EL (cell line): ENCODE measurements at places on chromosomes 2 and 18.

GRCh38 chr2:123165616-123166015 lies 859.5 kb upstream of the CNTNAP5 start:
- DNase-seq: no peak

- DNase-seq: no peak
These were observed 63.4 kb upstream of the GPC1 start for GRCh38 chr2:240372101-240372500.

- DNase-seq: no peak
These were observed 20.8 kb downstream of the SLC38A11 start for GRCh38 chr2:164934401-164935117.

- no peak for DNase-seq
These were observed 58.2 kb downstream of the LONRF2 start for GRCh38 chr2:100264121-100264520.

GRCh38 chr2:46094689-46095088 lies 202.5 kb upstream of the EPAS1 start:
- DNase-seq: no peak

GRCh38 chr2:38754049-38754448 lies 2.9 kb upstream of the SRSF7 start:
- DNase-seq: no peak

DNA sequence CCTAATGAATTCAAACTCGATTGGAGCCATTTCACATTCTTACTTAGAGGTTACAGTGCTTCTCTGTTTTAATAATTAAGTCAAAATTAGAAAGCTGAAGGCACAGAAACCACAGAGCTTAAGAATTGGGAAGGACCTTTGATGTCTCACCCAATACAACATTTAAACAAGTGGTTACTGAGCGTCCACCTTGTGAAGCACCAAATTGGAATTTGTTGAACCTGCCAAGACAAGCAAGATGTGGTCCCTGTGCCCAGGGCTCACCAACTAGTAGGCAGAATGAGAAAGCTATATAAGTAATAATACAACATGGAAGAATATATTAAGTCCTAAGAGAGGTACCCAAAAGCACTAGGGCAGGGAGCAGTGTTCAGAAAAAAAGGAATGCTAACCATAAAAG lies 64.5 kb upstream of the NPAS2 start:
- peak; percentile 52 for DNase-seq

- DNase-seq: no peak
These were observed 99.5 kb upstream of the APCDD1 start for GRCh38 chr18:10354890-10355289.

DNA sequence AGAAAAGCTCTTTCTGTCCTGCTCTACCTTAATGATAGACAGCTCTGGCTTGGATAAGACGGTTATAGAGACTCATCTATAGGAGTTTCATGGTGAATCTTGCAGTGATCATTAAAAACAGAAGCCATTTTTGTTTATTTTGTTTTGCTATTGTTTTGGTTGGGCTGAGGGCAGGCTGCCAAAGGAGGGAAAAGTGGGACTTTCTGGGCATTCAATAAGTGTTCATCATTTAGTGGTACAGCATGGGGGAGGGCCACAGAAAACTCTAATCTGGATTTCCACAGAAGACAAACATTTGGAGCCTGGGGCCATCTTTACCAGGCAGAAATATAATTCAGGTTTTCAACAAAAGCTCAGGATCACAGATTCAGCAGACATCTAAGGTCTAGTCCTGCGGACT lies 62.4 kb upstream of the EFEMP1 start:
- DNase-seq: no peak

DNA sequence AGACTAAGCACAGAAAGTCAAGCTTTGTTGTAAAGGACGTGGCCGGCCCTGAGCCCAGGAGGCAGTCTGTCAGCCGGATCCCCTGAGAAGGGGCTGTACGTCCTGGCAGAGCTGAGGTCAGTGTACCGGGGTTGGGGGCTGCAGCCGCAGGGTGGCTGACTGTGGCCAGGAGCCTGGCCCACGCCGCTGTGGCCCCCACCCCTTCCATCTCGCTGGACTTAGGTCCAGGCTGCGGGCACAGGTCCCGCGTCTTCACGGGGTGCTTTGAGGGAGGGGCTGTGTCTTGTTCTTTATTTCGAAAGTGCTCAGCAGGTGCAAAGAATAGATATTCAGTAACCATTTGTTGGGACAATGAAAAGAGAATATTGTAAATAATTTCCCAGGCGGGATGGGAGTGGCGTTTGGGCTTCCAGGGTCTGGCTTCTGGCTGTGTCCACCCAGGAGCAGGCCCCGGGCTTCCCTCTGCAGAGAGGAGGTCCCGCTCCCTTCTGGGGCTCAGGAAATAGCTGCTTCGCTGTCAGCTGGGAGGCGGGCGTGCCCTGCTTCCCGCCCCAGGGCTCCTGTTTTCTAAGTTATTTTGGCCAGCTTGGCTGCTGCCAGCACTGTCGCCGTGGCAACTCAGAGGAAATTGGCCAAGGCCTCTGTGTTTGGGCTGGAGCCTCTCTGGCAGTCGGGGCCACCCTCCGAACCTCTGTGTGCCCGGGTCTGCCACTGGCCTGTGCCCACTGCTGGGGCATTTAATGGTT lies 7.4 kb downstream of the NFATC1 start:
- no peak for DNase-seq

GRCh38 chr2:24818721-24819167 lies 25.5 kb downstream of the CENPO start:
- DNase-seq: peak; percentile 37

DNA sequence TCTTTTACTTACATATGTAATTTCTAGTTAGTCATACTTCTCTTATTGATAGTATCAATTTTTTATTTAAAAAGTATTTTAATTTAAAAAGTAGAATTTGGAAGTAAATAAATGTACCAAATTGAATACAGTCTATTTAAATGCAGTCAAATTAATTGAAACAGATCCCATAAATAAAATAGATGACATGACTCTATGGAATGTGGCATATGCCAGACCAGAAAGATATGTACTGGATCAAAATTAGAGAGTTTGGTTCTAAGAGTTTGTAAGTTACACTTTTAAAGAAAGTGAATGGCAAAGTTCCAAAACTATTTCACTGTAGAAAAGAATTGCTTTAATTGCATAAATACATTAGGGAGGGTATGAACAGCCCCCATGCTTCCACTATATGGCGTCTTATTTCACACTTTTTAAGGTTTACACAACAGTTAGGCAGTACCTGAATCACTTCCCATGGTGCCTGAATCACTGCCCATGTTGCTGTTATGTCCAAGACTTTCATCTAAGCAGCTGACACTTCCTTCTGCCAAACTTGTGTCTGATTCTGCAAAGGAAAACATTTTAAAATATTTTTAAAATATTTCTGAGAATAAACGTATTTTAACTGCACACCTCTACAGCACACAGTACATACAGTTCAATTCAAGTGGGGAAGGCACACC lies 25.2 kb downstream of the IFIH1 start:
- DNase-seq: no peak

- DNase-seq: peak; percentile 18
These were observed 152.8 kb downstream of the FHOD3 start for GRCh38 chr18:36450264-36450663.

GRCh38 chr2:147806846-147807245 lies 38.0 kb upstream of the ACVR2A start:
- DNase-seq: peak; percentile 45

DNA sequence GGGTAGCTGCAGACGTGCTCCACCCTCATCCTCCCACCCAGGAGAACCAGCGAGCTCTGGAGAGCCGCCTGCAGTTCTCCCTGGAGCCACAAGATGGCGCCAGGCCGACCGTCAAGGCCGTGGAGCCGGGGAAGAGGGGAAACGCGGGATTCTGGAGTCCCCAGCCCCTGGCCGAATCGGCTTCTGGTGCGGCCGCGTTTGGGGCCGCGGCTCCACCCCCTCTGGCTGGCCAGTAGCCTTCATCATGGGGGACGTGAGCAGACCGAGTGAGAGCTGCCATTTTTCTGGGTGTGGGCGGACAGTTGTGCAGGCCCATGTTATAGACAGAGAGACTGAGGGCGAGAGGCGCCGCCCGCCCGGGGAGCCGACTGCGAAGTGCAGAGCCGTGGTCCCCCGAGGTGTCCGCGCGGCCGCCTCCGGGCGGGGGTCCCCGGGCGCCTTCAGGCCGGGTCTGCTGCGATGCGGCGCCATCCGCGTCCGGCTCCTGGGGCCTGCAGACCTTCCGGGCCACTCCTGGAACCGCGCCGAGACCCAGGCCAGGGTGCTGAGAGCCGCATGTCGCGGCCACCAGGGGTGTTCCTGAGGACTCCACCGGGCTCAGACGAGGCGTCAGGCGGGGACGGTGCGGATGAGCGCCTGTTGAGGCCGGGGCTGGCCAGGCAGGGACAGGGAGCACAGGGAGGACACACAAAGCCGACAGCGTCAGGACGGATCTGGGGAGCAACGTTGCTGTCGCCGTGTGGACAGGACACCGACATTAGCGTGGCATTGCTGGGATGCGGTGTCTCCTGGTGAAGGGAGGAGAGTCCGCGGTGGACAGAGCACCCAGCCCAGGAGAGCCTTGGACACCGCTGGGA lies 418.2 kb upstream of the HS6ST1 start:
- DNase-seq: peak; percentile 51

DNA sequence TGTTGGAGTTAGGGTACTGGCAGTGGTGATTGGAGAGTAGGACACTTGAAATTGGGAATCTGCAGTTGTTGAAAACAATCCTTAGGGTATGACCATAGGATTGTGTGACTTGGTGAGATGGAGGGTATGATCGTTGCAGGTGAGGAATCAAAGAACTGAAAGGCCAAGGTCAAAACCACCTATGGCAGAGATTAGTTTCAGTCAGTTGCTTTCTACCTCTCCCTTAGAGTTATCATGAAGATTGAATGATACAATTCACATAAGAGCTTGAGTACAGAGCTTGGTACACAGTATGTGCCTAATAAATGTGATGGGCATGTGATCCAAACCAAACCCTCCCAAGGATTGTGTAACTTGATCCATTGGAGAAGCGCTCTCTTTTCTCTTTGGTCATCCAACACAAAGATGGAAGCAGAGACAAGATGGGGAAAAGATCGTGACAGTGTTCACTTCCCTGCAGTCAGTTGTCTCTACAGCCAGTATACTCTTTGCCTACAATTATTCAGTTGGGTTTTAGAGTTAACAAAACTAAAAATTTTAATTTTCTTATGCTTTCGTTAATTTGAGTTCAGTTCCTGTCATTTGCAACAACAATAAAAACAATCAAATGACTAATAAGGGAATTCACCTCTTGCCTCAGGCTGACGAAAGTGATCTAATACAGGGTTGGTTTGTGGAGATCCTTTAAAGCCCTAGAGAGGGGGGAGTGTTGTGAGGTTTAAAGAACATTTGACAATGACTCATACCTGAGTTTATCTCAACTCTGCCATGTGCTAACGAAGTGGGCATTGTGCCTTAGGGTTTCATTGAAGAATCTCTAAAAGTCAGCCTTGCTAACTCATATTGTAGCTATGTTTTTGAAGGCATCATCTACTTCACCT lies 14.8 kb upstream of the SMAD2 start:
- DNase-seq: peak; percentile 89

- no peak for DNase-seq
These were observed 2.6 kb downstream of the HOXD3 start for GRCh38 chr2:176159663-176160250.

GRCh38 chr2:158928965-158929364 lies 39.5 kb upstream of the TANC1 start:
- DNase-seq: no peak

- no peak for DNase-seq
These were observed 94.0 kb upstream of the OTX1 start for GRCh38 chr2:62956651-62957050.
